A549 treated with RU486 at 1 μM for 4 hours (cell line): ENCODE measurements at places on chromosomes 2 and 18. TPM values are rescaled to one million over a fixed set of nuclear protein-coding genes. Genes with fewer than 3 reads are reported as not detected.

FARSB gene
- total RNA-seq, result 33.8 to 49.6 TPM (median 44.3 TPM) in 5 replicates

CHRNA1 gene
- not detected in 5 replicates for total RNA-seq

TRIM43 gene
- total RNA-seq, result 0.06 TPM in 1 of 5 replicates, not detected in the others

MYO1B gene
- 56.1 to 89.4 TPM (median 67.4 TPM) in 5 replicates for total RNA-seq

COL4A3 gene
- total RNA-seq, result 0.33 to 1.1 TPM (median 0.67 TPM) in 5 replicates

SLC19A3 gene
- 2.3 to 3.2 TPM (median 3.1 TPM) in 5 replicates for total RNA-seq

RIT2 gene
- total RNA-seq, result not detected in 5 replicates

LIMS1 gene
- 42.2 to 66.1 TPM (median 52.5 TPM) in 5 replicates for total RNA-seq

FOSL2 gene
- total RNA-seq, result 39.0 to 53.5 TPM (median 47.6 TPM) in 5 replicates

LYPD6 gene
- total RNA-seq, result 0.03 to 0.07 TPM (median 0.06 TPM) in 4 of 5 replicates, not detected in the other

UGT1A4 gene
- 0.05 to 0.10 TPM in 2 of 5 replicates, not detected in the others for total RNA-seq

DNAJC10 gene
- 38.6 to 74.9 TPM (median 65.3 TPM) in 5 replicates for total RNA-seq

PTPN2 gene
- total RNA-seq, result 20.5 to 24.4 TPM (median 22.2 TPM) in 5 replicates

IL18R1 gene
- total RNA-seq, result 0.48 to 1.3 TPM (median 1.1 TPM) in 5 replicates
